ENCODE measurements at places on chromosomes 3 and 15. TPM values are rescaled to one million over a fixed set of nuclear protein-coding genes. Genes with fewer than 3 reads are reported as not detected.

DNA sequence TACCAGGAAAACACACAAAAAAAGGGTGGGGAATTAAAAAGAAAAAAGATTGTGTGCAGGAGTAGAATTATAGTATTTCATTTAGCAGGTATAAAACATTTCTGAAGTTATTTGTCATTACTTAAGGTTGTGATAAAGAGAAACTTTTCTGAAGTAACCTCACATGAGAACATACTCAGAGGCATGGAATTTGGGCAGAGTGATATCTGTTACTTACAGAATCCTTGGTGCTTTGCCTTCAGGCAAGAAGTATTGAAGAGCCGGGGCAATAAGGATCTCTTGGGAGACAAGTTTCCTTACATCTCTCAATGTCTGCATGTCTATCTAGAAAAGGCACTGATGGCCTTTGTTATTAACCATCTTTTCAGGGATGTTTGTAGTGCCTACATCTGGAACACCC, 179.7 kb upstream of the ROBO1 start:
- no peak for DNase-seq

DNA sequence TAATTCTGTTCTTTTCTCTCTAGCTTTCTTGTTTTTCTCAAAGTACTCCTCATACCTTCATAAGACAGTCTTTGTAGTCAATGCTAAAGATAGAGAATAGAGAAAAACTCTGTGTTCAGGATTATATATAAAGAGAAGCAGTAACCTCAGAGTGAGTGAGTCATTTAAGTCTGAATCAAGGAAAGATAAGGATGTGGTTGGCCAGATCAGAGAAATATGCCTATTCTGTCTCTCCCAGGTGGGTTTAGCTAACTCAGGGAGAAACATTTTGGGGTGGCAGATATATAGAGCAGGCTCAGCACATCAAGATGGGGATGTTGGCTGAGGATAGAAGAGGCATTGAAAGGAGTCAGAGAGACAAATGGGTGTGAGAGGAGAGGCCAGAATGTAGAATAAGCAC, 31.4 kb downstream of the GTF2E1 start:
- DNase-seq: no peak

- DNase-seq: no peak
These were observed 864 bp upstream of the NEO1 start for GRCh38 chr15:73051391-73051806.

DNA sequence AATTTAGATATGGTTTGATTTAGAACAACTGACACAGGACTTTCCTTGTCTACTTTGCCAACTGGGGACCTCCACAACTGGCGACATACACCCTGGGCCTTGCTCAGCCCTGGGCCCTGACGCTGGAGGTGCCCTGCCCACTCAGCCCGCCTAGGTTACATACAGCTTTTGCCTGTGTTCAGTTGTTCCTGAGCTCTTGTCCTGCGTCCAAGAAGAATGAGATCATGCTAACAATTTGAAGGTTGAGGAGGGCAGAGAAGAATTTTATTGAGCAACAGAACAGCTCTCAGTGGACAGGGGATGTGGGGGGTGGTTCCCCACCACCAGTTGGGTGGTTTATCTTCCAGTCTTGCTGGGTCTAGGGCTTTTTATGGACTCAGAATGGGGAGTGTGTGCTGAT, 67.9 kb downstream of the IQCH start:
- no peak for DNase-seq

GRCh38 chr3:62048577-62048976, 324.8 kb downstream of the FEZF2 start:
- no peak for DNase-seq

DNA sequence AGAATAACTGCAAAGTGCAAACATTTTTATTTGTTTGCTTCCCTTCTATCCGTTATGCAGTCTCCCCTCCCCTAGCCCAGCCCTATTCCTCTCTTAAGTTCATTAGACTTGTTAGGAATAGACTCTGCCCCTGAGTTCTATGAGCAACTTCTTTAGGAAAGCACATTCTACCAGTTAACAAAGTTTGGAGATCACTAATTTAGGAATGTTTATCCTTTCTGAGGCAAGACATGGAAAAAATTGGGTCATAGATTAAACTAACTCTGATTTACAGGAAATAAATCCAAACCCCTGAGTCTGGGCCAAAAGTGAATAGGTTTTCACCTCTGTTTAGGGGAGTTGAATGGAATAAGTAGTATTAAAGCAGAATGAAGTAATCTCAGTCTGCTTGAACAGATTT, 34.4 kb downstream of the C3orf80 start:
- no peak for DNase-seq

DNA sequence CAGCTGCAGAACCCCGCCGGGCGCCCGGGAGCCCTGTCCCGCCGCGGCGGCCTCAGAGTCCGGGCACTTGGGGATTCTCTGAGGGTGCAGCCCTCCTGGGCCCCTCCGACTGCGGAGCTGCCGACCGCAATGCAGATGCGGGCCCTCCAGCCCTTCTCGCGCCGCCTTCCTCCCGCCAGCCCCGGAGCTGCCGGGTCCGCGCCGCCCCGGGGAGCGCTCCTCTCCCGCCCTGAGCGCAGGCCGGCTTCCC, 320 bp upstream of the ACAN start:
- DNase-seq: no peak

DNA sequence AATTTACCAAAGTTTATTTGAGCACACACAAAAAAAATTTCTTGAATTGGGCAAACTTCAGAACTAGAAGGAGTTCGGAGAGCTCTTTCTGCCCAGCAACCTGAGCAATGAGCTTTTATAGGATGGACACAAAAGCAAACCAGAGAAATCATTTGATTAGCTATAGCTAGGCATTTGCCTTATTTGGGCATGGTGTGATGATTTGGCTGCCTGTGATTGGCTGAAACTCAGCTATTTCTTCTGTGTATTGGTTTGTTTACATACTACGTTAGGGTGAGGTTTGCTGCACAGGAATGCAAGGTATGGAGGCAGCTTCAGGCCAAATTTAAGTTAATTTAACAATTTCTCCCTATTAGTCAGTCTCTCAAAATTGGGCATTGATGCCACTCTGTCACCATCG, 65.1 kb downstream of the NEK11 start:
- DNase-seq: no peak

GRCh38 chr15:94383706-94384105, 152.3 kb downstream of the MCTP2 start:
- DNase-seq: no peak

DNA sequence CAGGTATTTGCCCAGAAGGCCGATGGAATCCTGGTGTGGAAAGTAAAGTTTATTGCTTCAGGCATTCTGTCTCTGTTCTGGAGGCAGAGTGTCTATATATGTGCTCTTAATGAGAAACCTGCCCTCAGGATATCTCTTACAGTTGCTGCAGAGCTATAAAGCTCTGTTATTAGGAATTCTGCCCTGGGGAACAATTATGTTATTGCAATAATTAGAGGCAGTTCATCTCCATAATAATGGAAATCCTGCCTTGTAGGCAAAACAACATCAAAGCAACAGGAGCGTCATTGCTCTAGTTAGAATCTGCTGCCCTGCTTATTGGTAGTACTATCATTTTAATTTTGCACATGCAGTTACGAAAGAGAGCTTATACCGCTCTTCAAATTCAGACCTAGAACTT, 175.6 kb downstream of the IL5RA start:
- DNase-seq: no peak

DNA sequence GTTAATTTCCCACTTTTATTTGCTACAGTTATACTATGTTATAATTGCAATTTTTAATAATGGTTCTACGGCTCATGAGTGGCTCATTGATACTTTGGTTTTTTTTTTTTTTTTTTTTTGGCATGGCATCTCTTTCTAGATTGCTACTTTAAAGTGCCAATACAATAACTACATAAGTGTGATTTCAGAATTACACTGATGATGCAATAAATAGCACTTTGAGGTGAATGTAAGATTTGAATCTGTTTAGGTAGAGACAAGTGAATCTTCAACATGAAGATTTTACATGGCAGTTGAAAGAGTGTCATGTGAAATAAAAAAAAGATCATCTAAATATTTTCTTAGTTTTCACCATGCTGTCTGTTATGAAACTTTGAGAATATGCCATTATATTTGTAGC, 75.7 kb downstream of the KBTBD8 start:
- DNase-seq: no peak

- no peak for DNase-seq
These were observed 3.6 kb downstream of the CLDN1 start for GRCh38 chr3:190318666-190319065.

DNA sequence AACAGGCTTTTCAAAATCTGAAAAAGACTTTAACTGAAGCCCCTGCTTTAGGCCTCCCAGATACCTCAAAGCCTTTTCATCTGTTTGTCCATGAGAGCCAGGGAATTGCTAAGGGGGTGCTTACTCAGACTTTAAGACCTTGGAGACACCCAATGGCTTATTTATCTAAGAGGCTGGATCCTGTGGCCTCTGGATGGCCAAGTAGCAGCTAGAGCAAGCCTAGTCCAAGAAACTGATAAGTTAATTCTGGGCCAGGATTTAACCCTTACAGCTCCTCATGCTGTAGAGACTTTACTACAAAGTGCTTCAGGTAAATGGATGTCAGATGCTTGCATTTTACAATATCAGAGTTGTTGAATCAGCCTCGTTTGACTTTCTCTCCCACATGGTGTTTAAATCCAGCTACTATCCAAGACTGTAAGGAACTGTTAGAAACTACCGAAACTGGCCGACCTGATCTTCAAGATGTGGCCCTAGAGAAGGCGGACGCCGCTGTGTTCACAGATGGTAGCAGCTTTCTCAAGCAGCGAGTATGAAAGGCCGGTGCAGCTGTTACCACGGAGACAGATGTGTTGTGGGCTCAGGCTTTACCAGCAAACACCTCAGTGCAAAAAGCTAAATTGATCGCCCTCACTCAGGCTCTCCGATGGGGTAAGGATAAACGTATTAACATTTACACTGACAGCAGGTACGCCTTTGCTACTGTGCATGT, 3.3 kb downstream of the DET1 start:
- no peak for DNase-seq

DUOX2 gene
- 2.0 TPM for total RNA-seq

ENTPD3 gene
- total RNA-seq: 6.1 TPM

ITGB5 gene
- 45.2 TPM for total RNA-seq

CRABP1 gene
- total RNA-seq: 1.1 TPM

SLC2A2 gene
- 0.12 TPM for total RNA-seq

KBTBD13 gene
- 0.23 TPM for total RNA-seq

TJP1 gene
- 211 TPM for total RNA-seq
